Stimulated activated CD4-positive, alpha-beta T cell treated with anti-CD3 and anti-CD28 coated beads, Interleukin-15, amount 100 ng/mL, for 48 hours (primary cell): ENCODE measurements at places on chromosomes 3 and 15.

DNA sequence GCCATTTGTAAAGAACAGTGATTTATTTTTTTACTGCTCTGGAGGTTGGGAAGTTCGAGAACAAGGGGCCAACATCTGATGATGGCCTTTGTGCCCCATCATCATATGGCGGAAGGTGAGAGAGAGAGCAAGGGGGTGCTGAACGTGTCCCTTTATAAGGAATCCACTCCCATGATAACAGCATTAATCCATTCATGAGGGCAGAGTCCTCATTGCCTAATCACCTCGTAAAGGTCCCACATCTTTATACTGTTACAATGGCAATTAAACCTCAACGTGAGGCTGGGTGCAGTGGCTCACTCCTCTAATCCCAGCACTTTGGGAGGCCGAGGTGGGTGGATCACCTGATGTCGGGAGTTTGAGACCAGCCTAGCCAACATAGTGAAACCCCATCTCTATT is 8.3 kb downstream of the IL12A start:
- no peak for DNase-seq

GRCh38 chr3:127661600-127661999 is 11.2 kb upstream of the ABTB1 start:
- DNase-seq: no peak

- DNase-seq: no peak
Observed at GRCh38 chr3:115766587-115767482, 143.5 kb downstream of the GAP43 start.

GRCh38 chr15:63749330-63749942 is 84.3 kb downstream of the HERC1 start:
- DNase-seq: no peak

DNA sequence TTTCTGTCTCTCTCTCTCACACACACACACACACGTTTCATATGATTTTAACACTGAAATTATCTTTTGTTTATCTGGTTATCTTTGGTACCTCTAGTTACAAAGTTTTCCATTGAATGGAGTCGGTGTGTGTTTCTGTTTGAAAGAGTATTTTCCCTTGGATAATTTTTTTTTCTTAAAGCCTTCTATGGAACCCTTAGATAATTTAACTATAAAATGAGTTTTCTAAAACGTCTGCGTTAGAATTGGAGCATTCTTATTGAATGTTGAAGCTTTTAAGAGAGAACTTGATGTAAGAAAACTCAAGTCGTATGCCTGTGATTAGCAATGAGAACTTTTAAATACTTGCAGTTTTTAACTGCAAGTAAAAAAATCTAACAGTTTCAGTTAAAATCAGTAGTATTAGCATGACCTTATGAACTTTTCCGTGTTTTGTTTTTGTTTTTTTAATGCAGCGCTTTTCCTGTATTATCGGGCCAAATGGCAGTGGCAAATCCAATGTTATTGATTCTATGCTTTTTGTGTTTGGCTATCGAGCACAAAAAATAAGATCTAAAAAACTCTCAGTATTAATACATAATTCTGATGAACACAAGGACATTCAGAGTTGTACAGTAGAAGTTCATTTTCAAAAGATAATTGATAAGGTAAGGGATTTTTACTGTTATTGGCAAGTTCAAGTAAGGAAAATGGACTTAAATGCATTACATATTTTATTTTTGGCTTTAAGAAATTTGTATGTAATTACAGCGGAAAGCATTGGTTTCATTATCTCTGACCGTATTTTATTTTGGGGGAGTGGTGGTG is 3.0 kb downstream of the SMC4 start:
- no peak for DNase-seq

DNA sequence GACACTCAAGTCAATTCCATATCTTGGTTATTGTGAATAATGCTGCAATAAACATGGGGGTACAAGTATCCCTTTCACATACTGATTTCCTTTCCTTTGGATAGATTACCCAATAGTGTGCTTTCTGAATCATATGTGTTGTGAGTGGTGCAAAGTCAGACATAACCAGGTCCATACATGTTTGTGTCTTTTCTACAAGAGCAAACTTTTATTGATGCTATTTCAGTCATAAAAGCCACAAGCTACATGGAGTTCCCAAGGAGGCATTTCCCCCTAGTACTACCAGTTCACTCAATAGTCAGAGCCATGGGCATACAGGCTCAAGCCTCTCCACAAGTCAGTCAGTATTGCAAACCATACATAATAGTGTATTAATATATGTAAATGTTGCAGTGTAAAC is 10.1 kb downstream of the CEP63 start:
- DNase-seq: no peak

GRCh38 chr3:13110678-13111116 is 37.5 kb upstream of the IQSEC1 start:
- DNase-seq: no peak

DNA sequence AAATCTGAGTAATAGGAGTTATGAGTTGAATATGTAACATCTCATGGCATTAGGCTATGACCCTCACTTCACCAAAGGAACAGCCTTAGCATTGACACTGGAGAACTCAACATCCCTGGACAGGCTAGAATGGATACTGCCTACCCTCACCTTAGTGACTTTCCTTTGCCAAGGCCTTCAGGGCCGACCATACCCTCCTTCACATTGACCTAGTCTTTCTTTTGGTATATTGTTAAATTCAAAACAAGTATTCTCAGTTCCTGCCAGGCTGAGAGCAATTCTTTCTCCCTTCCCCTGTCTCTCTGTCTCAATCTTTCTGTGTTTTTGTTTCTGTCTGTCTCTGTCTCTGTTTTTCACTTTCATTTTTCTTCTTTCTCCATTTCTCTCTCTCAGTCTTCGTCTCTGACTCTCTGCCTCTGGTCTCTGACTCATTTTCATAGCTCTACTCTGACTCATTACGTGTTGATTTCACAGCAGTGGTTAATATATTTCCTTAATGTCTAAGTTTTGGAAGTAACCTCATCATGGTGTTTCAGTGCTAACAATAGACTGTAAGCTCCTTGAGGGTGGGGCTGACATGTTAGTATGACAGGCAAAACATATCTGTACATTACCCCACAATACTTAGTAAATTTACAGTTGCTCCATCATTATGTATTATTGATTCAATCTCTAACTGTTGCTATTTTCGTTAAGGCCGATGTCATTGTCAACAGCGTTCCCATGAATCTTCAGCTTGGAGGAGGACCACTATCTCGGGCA is 32.5 kb downstream of the PARP15 start:
- DNase-seq: no peak

DNA sequence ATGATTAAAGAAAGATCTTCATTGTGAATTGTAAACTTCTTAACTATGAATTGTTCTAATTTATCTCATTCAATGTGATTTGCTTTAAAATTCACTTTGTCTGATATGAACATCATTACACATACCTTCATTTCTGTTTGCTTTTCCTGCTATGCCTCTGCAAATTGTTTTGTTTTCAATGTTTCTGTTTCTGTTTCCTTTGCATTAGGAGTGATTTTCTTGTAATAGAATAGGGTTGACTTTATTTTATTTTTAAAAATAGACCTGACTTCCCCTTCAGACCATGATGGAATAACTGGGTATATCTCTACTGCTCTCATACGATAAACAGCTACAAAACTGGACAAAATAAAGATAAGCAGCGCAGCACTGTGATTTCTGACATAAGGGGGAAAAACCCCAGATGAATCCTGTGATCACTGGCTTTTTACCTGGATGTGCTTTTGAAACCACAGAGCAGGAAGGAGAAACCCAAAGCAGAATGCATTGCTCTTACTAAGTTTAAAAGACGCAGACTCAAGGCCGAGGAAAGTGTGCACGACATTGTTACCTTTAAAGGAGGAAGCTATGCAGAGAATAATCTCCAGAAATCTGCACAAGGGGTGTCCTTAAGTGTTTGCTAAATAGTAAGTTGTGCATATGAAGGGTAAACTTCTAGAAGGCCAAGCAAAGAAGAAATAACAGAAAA is 420.2 kb downstream of the TBC1D5 start:
- no peak for DNase-seq

- DNase-seq: no peak
Observed at GRCh38 chr15:101446518-101447167, 42.9 kb downstream of the PCSK6 start.

GRCh38 chr15:68318931-68319909 is 41.7 kb downstream of the FEM1B start:
- no peak for DNase-seq

- DNase-seq: no peak
Observed at GRCh38 chr15:43799945-43800285, at the start of gene SERINC4. TSS of gene SERINC4 (minus strand) at chr15:43800220. CDS start at chr15:43799986, 234 bp downstream.

- DNase-seq: no peak
Observed at GRCh38 chr15:39517122-39517855, 63.6 kb upstream of the THBS1 start.

DNA sequence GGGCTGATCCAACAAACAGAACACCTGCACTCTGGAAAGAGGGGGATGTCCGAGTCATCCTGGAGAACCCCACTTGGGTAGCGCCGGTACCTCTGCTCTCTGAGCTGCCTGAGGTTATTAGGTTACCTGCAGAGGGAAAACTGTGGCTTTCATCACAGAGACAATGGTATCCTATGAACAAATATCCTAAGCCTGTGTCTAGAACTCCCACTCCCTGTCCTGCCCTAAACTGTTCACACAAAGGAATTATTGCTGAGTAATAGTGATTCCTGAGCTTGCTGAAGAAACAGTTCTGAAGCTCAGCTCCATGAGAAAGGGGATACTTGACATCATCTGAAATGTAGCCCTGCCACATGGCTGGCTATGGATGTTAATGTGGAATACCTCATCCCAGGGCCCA is 31.9 kb upstream of the WNT5A start:
- DNase-seq: no peak
